Naive thymus-derived CD8-positive, alpha-beta T cell (primary cell): ENCODE measurements at places on chromosomes 13 and 19. TPM values are rescaled to one million over a fixed set of nuclear protein-coding genes. Genes with fewer than 3 reads are reported as not detected.
A peak's percentile ranks its signal among the peaks of the same experiment; 100 is the strongest.

ATP8A2 gene
- total RNA-seq: 3.5 TPM

DNA sequence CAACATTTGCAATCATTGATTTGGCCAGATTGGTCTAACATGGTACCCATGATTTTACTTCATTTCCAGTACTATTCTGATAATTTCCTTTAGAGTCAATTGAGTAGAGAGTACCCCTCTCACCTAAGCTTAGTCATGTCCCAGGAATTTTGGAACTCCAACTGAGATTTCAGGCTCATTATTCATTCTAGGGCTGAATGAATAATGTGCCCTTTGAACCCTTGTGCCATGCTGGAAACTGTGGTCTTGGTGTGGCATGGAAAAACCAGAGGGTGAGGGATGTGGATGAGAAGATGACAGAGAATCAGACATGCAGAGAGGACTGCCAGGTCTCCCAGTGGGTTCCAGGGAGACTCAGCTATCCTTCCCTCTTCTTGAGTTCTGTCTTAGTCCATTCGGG is 30.2 kb downstream of the ITM2B start:
- peak overlapping the region; percentile 26 for H3K27ac ChIP-seq
- H3K36me3 ChIP-seq: peaks cover 12% of the 10 kb centered on the region
- H3K27me3 ChIP-seq: no peaks in the 10 kb centered on the region
- peaks cover 68% of the 10 kb centered on the region for H3K4me1 ChIP-seq
- DNase-seq: no peak
- H3K4me3 ChIP-seq: no peak overlapping the region

GRCh38 chr13:33797622-33798021 is 20.3 kb upstream of the RFC3 start:
- H3K36me3 ChIP-seq: no peaks in the 10 kb centered on the region
- DNase-seq: no peak
- H3K27me3 ChIP-seq: peaks cover 5% of the 10 kb centered on the region
- no peaks in the 10 kb centered on the region for H3K4me1 ChIP-seq
- no peak overlapping the region for H3K4me3 ChIP-seq

- no peak for DNase-seq
- H3K27me3 ChIP-seq: no peaks in the 10 kb centered on the region
- peaks cover 20% of the 10 kb centered on the region for H3K36me3 ChIP-seq
- H3K4me1 ChIP-seq: peaks cover 23% of the 10 kb centered on the region
Measured at GRCh38 chr19:3784607-3785450, 1.4 kb downstream of the MATK start.
